ENCODE measurements at places on chromosomes 16 and 17. TPM values are rescaled to one million over a fixed set of nuclear protein-coding genes. Genes with fewer than 3 reads are reported as not detected.

The NPIPA2 gene
- 1.8 TPM for total RNA-seq

The ALOX12 gene
- total RNA-seq, result not detected

The IRX5 gene
- total RNA-seq, result 1.9 TPM

The CBFA2T3 gene
- 1.5 TPM for total RNA-seq

The C17orf113 gene
- total RNA-seq, result 0.97 TPM

The CHST4 gene
- not detected for total RNA-seq

The TBX21 gene
- total RNA-seq, result 0.06 TPM

The FTSJ3 gene
- 53.8 TPM for total RNA-seq

The CFAP97D1 gene
- total RNA-seq, result 0.07 TPM

The LRRC36 gene
- not detected for total RNA-seq

All from A549 treated with dexamethasone at 1 μM for 4 hours (cell line).